ENCODE measurements at places on chromosomes 2 and 18. TPM values are rescaled to one million over a fixed set of nuclear protein-coding genes. Genes with fewer than 3 reads are reported as not detected.
A peak's percentile ranks its signal among the peaks of the same experiment; 100 is the strongest.

DNA sequence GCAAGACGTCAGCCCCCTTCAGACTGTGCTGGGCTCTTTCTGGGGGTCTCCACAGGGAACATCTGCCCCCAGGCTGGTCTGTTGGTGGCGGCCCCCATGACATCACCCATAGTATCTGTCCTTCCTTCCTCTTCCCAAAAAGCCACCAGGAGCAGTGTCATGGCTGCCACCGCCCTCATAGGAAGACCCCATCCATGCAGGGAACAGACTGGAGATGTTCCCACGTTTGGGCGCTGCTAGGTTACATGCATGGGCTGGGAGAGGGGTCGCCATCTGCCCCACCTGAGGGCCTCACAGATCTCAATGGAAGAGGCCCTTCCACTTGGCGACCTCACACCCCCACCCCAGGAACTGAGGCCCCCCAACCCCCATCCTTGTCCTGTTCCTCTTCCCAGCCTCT is 5.1 kb downstream of the SPATA3 start:
- no peak for DNase-seq

DNA sequence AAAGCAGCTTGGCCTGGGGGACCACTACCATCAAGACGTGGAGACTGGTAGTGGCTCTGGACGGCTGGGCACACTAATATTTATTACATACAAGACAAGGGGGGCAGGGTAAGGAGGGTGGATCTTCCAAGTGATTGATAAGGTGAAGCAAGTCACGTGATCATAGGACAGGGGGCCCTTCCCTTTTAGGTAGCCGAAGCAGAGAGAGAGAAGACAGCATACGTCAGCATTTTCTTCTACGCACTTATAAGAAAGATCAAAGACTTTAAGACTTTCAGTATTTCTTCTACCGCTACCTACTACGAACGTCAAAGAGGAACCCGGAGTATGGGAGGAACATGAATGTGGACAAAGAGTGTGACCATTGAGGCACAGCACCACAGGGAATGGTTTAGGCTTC is 307.9 kb downstream of the RPIA start:
- DNase-seq, result no peak

DNA sequence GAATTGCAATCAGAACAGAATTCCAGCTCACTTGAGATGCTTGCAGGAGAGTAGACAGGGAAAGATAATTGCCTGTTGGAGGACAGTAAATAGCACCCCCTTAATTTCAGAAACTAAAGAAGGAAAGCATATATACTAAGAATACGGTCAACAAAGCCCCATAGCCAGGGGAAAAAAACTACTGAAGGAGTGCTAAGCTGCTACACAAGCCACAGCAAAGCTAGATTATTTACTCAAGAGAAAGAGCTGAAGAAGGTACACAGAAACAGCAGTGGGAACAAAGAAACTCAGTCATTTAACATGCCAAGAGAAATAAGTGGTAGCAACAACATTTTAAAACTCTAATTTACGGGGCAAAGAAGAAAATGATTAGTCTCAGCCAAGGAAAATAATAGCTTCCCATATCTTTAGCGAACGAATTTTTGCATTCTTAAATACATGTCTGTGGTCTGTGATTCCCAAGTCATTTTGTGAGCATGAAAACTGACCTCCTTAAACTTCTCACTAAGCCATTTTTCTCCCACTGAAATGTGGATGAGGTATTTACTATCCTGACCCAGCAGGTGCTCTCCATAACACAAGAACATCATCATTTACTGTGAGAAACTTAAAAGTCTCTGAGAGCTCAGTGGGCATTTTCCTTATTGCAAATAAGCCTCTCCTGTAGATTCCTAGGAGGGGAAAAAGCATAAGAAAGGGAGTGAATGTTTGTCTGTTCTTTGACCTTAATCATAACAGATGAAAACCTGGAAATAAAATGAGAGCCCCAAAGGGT is 196.0 kb downstream of the PAX3 start:
- DNase-seq, result no peak

- peak; percentile 35 for DNase-seq
Observed at GRCh38 chr2:129008055-129008880, 689.6 kb upstream of the HS6ST1 start.

GRCh38 chr2:241924909-241925250 is 55.4 kb downstream of the RTP5 start:
- no peak for DNase-seq

- DNase-seq, result no peak
Observed at GRCh38 chr18:34223893-34224422, 755 bp downstream of the NOL4 start.

- no peak for DNase-seq
Observed at GRCh38 chr2:31382452-31383120, 32.0 kb downstream of the XDH start.

The CROCC2 gene
- total RNA-seq, result not detected

DNA sequence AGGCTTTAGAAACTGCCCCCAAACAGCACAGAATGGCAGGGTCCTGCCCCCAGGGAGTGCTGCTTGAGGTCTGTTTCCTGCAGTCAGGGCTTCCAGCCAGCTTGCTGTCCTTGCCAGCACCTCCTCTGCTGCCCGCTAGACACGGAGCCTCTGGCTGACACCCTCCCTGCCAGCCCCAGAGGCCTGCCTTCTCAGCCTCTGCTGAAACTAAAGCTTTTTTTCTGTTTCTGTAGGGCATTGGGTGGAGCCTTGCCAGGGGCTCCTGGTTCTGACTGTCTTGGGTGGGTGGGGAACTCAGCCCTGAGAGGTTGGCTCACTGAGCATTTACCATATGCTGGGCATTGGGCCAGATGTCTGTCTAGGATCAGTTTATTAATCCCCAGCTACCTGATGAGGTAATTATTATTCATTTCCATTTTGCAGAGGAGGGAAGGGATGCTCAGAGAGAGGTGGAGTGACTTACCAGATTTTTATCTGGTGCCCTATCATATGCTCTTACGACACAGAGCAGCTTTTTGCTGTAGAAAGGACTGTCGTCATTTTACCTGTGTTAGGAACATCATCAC is 35.4 kb downstream of the INPP4A start:
- no peak for DNase-seq

The CPO gene
- total RNA-seq, result 0.89 TPM

- DNase-seq, result no peak
Observed at GRCh38 chr18:9782073-9782857, 74.2 kb downstream of the RAB31 start.

DNA sequence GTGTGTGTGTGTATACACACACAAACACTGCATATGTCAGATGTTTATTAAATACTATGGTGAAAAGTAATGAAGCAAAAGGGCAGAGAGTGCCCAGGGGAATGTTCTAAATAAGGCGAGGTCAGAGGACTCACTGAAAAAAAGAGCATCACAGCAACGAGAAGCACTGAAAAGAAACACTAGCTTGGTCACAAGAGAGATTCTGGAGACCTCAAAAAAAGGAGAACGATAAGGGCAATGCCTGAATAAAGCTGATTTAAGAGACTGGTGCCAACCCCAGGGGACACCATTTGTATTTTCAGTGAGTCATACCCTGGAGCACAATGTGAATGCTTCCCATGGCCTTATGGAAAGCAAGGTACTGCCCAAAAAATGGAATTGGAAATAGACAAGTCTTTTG is 14.5 kb downstream of the SLC40A1 start:
- DNase-seq, result no peak

DNA sequence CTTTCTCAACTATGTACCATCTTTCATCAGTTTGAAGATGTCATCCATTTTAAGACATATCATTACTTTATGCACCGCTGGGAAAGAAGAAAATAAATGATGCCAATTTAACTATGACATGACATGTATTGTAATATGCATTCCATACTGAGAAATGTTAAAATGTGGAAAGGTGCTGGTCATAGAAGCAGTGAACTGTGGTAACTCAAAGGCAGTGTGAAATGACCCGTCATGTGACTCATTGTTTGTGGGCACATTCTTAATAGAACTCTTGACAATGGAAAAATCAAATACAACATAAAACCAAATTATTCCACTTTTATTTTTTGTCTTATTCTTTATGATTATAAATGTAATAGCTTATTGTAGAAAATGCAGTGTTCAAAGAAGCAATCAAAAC is 455.0 kb upstream of the ST6GAL2 start:
- no peak for DNase-seq

DNA sequence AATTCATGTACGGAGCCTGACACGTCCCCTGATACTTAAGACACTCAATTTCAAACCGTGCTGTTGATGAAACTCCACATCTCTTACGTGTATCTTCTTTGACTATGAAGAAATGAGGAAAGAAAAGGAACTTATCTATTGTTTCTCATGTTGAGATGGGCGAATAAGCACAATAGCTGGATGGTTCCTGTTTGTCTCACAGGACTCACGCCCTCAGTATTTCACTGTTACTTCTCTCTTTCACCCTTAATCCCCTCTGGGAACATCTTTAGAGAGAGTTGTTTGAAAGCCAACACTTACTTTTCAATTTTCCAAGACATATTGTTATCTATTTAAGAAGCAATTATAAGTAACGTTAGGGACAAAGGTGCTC is 99.8 kb downstream of the COPS8 start:
- DNase-seq, result no peak

All from suprapubic skin (tissue), 4 donors.